Sigmoid colon (tissue), 7 donors: ENCODE measurements at places on chromosomes 13 and 19.

DNA sequence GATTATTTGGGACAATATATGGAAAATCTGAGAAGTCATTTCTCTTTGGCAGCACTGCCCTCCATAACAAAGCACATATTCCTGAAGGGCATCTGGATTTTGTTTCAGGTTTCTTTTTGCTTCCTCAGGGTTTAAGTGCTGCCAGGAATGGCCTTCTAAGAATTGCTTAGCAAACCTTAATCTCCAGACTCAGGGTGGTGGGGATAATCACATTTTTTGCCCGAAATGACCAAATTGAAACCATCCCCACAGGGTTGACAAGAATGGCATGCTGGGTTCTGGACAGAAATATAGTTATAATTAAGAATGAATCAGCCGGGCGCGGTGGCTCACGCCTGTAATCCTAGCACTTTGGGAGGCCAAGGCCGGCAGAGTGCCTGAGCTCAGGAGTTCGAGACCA lies 6.4 kb upstream of the CDADC1 start:
- no peaks in the 10 kb centered on the region for H3K4me1 ChIP-seq
- no peak overlapping the region for H3K4me3 ChIP-seq
- no peaks in the 10 kb centered on the region for H3K36me3 ChIP-seq
- no peak for DNase-seq
- H3K27me3 ChIP-seq: no peaks in the 10 kb centered on the region

DNA sequence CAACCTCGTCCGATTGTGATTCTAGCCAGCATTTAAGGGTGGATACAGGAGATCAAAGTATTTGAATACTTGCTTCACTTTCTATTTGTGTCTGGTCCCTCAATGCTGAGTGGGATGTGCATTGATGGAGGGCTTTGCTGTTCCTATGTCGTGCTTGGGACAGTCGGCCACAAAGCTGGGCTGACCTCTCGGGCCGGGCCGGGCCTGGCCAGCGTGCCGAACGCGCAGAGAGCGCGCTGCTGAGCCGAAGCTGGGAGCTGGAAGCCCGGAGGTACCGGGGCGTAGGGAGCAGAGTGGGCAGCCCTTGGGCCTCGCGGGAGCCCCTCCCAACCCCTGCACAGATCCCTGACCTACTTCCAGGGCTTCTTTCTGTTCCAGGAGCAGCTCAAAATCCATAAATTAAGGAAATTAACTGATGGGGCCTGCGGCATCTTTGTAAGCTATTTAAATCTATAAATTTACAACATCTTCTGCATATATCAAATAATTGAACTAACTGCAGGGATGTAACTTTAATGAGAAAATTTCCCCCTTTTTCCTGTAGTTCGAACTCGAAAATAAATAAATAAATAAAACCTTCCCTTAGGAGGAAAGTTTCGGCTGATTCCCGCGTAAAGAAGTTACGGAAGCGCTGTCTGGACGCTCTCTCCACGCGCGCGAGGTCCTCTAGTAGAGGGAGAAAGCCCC lies 1.8 kb upstream of the KCTD15 start:
- no peak for DNase-seq
- H3K4me3 ChIP-seq: peak overlapping the region; percentile 89
- H3K27me3 ChIP-seq: no peaks in the 10 kb centered on the region
- no peaks in the 10 kb centered on the region for H3K36me3 ChIP-seq
- peak overlapping the region; percentile 97 for H3K27ac ChIP-seq
- peaks cover 15% of the 10 kb centered on the region for H3K4me1 ChIP-seq

GRCh38 chr19:6761053-6761676 lies 6.1 kb downstream of the SH2D3A start:
- no peaks in the 10 kb centered on the region for H3K4me1 ChIP-seq
- H3K4me3 ChIP-seq: no peak overlapping the region
- DNase-seq: no peak
- no peak overlapping the region for H3K27ac ChIP-seq
- no peaks in the 10 kb centered on the region for H3K36me3 ChIP-seq

- no peak overlapping the region for H3K27ac ChIP-seq
- H3K36me3 ChIP-seq: peaks cover 51% of the 10 kb centered on the region
- H3K27me3 ChIP-seq: no peaks in the 10 kb centered on the region
- no peak for DNase-seq
- no peaks in the 10 kb centered on the region for H3K4me1 ChIP-seq
Measured at GRCh38 chr13:51942189-51942588, 69.1 kb downstream of the ATP7B start.

DNA sequence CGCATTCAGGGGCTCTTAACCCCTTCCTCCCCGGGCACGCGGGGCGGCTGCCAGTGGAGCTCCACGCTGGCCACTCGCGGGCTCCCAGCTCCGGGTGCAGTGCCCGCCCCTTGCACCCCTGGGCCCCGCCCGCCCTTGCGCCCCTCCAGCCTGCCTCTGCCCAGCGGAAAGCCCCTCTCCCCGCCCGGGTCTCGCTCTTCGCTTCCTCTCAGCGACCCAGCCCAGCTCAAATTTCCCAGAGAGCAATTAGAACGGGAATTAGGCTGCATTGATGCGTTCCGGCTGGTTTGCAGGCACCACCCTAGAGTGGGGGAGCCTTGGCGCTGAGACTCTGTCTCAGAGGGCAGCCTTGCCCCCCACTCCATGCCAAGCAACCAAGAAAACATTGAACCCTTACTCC lies 1.8 kb upstream of the GSX1 start:
- no peak for DNase-seq
- peaks cover 78% of the 10 kb centered on the region for H3K27me3 ChIP-seq
- H3K4me3 ChIP-seq: peak overlapping the region; percentile 18
- no peaks in the 10 kb centered on the region for H3K36me3 ChIP-seq
- H3K4me1 ChIP-seq: no peaks in the 10 kb centered on the region
